Right lobe of liver (tissue), 6 donors: ENCODE measurements at places on chromosomes 4 and X. TPM values are rescaled to one million over a fixed set of nuclear protein-coding genes. Genes with fewer than 3 reads are reported as not detected.

DNA sequence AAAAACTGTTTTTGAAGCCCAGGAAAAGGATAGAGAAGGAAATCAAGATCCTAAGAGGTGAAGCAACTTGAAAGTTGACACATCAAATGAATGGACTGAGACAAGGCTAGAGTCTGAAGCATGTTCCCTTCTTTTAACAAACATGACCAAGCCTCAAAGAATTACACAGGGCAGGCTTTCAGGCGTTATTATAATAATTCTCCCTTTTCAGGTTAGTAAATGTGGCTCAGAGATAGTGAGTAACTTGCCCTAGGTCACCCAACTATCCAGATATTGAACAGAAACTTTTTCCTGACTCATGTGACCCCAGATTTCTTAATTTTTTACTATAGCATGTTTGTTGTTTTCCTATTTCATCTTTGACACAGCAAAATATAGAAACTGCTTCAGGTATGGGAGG lies 91.7 kb downstream of the PPP1R2C start:
- no peak for DNase-seq
- H3K36me3 ChIP-seq, result no peaks in the 10 kb centered on the region
- no peaks in the 10 kb centered on the region for H3K4me1 ChIP-seq
- H3K27me3 ChIP-seq, result no peaks in the 10 kb centered on the region

DNA sequence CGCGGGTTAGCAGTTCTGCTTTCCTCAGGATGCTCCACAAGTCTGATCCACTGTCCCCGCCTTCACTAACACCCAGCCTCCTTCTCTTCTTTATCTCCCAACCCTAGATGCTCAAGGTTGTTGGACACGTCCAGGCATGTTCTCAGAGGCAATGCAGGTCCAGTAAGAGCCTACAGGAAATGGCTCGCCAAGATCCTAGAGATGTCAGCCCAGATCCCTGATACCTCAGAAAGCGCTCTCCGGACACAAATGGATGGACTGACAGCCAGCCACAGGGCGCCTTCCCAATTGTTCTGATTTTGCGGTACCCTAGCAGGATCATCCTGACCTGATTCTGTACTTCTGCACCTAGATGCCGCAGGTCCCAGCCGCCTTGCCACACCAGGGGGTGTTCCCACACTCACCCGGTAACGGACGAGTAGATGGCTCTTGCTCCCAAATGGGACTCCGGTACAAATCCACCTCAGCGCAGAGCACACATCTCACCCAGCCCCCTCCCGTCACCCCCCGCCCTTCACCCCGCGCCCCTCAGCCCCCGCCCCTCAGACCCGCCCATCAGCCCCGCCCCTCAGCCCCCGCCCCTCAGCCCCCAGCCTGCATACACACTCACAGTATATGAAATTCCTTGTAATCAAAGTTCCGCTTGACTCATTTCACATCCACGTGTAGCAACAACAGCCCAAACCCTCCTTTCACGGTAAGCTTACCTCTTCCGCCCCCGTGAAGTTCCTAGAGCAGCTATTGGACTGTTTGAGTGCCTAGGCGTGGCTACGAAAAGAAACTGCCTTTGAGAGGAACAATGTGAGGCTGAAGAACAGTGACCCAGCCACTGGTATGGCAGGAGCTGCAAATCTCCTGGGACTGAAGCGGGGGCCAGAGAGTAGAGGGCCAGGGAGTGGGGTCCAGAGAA lies at the start of gene EDA2R:
Gene EDA2R (minus strand): TSS at position 488 of the 910 bp plus-strand sequence. CDS start 23,058 bp downstream, outside the sequence.
- no peaks in the 10 kb centered on the region for H3K36me3 ChIP-seq
- no peaks in the 10 kb centered on the region for H3K4me1 ChIP-seq
- no peaks in the 10 kb centered on the region for H3K27me3 ChIP-seq
- no peak within 1 kb of the TSS for H3K4me3 ChIP-seq
- DNase-seq, result no peak
- no peak within 1 kb of the TSS for H3K27ac ChIP-seq

DNA sequence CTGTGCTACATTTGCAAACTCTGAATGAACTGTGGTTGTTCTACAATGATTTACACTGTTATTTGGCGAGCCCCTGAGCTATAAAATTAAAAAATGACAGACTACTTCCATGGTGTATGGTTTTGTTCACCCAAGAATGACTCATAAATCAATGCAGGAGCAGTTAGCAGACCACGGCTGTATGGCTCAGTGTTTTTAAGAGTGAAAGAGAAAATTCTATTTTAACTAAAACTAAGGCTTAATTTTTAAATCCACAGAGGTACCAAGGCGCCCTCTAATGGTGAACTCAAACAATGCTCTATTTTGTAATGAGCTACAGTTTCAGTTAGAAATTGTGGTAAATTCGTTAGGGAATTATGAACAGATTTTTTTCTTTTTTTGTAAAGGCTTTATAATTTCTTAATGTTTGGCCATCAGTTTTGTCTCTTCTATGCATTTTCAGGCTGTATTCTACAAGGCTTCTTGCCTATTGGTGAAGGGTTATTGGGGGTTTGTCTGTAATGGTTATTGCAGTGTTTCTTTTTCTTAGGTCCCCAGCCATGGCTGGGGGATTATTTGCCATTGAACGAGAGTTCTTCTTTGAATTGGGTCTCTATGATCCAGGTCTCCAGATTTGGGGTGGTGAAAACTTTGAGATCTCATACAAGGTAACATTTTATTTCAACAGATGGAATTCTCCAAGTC lies 32.5 kb downstream of the HMGB2 start:
- no peak overlapping the region for H3K27ac ChIP-seq
- H3K27me3 ChIP-seq, result no peaks in the 10 kb centered on the region
- no peaks in the 10 kb centered on the region for H3K36me3 ChIP-seq
- DNase-seq, result no peak
- no peaks in the 10 kb centered on the region for H3K4me1 ChIP-seq

Gene VCX
- total RNA-seq, result not detected

Gene MID1
- total RNA-seq, result 7.6 TPM

DNA sequence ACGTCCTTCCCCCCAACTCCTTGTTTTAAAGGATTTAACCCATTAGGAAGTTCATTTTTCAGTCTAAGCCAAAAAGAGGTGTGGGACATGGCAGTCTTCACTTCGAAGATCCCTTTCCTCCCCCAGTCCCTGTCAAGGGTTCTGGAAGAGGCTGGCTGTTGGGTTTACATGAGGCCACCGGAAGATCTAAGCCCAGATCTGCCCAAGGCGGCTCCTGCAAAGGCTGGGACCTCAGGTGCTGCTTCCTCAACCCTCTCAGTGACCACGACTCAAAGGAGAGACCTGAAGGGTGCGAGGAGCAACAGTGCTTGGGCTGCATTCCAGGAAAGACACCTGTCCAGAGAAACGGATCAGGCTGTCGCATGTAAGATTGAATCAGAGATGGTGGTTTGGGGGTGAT lies 23.5 kb upstream of the ETNPPL start:
- H3K27me3 ChIP-seq, result no peaks in the 10 kb centered on the region
- no peaks in the 10 kb centered on the region for H3K36me3 ChIP-seq
- peaks cover 16% of the 10 kb centered on the region for H3K4me1 ChIP-seq

Gene CXCL3
- total RNA-seq, result 0.56 TPM

Gene JCHAIN
- total RNA-seq, result 3.9 TPM

DNA sequence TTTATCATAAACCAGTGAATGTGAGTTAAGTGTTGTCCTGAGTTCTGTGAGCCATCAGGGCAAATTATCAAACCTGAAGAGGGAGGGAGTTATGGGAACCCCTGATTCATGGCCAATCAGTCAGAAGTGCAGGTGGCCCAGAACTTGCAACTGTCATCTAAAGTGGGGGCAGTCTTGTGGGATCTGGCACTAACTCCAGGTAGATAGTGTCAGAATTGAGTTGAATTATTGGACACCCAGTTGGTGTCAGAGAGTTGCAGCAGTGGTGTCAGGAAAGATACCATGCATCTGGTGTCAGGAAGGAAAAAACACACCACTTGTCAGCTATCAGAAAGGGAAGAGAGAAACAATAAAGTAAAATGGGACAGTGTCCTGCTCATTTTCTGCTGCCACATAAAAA lies 8.4 kb downstream of the CORIN start:
- no peak overlapping the region for H3K4me3 ChIP-seq
- no peaks in the 10 kb centered on the region for H3K4me1 ChIP-seq
- no peak overlapping the region for H3K27ac ChIP-seq
- no peaks in the 10 kb centered on the region for H3K36me3 ChIP-seq
- no peak for DNase-seq

- no peaks in the 10 kb centered on the region for H3K27me3 ChIP-seq
- H3K4me1 ChIP-seq, result no peaks in the 10 kb centered on the region
- DNase-seq, result no peak
- no peak overlapping the region for H3K4me3 ChIP-seq
- H3K36me3 ChIP-seq, result no peaks in the 10 kb centered on the region
These were observed 140.7 kb downstream of the RPS6KA6 start for GRCh38 chrX:84047339-84047738.

Gene GABRG1
- total RNA-seq, result not detected

Gene SORBS2
- total RNA-seq, result 144 TPM

Gene TENT5D
- not detected for total RNA-seq

GRCh38 chr4:53515076-53515475 lies 76.2 kb downstream of the LNX1 start:
- no peak overlapping the region for H3K4me3 ChIP-seq
- H3K4me1 ChIP-seq, result no peaks in the 10 kb centered on the region
- DNase-seq, result no peak
- no peaks in the 10 kb centered on the region for H3K27me3 ChIP-seq

GRCh38 chr4:88158038-88158488 lies 376 bp downstream of the ABCG2 start:
- no peaks in the 10 kb centered on the region for H3K36me3 ChIP-seq
- no peak for DNase-seq
- peak overlapping the region; percentile 78 for H3K4me3 ChIP-seq
- H3K27me3 ChIP-seq, result no peaks in the 10 kb centered on the region
- peak overlapping the region; percentile 65 for H3K27ac ChIP-seq
- peaks cover 16% of the 10 kb centered on the region for H3K4me1 ChIP-seq

DNA sequence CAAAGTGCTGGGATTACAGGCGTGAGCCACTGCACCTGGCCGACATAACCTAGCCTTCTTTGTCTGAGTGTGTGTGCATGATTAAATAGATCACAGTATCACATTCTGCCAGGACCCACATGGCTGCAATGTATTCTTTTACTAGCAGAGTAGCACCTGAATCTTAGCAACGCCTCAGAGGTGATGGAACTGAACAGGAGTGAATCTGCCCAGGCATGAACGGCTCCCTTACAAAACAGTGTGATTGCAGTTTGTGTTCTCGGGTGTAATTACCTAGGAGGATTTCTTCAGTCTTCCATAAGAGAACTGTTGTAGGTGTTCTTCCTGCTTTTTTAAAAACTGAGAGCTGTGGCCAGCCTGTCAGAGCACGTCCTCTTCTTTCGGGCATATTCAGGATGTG lies 122.7 kb upstream of the STS start:
- no peak for DNase-seq
- H3K4me1 ChIP-seq, result no peaks in the 10 kb centered on the region
- H3K27ac ChIP-seq, result no peak overlapping the region
- H3K36me3 ChIP-seq, result no peaks in the 10 kb centered on the region
- H3K27me3 ChIP-seq, result no peaks in the 10 kb centered on the region

Gene CT45A5
- total RNA-seq, result not detected
